ENCODE measurements at places on chromosomes 5 and 9.

- DNase-seq, result no peak
Observed at GRCh38 chr5:80790698-80791097, 135.9 kb upstream of the DHFR start.

- DNase-seq, result no peak
Observed at GRCh38 chr5:96176022-96176421, 214.4 kb upstream of the ELL2 start.

DNA sequence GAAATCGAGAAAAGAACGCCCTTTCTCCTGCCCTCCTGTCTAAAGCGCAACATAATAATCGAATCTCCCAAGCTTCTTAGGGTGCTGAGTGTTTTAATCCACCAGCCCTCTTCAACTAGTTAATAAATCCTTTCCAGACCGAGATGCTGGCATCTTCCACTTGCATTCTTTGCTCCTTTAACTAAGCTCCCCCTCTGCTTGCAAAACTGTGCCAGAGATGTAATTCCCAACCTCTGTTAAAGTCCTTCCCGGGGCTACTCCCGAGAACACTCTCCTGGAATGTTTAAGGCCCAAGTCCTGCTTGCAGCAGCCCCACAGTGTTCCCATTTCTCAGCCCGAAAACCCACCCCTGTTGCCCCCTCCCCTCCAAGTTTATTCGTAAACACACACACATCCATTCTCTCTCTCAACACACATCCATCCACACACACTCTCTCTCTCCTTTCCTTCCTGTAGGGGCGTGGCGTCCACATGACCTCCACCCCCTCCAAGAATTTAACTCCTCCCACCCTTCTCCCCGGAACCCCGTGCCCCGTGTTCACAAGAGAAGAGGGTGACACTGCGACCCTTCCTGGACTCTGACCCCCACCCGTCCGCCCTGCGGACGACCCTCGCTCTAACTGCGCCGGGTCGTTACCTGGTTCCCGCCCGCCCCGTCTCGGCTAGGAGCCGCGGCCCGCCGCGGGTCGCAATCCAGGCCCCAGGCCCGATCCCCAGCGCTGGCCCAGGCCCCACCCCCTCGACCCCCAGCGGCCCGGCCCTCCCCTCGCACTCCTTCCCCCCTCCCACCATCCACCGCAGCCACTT lies 7.0 kb upstream of the MGAT1 start:
- peak; percentile 84 for DNase-seq

DNA sequence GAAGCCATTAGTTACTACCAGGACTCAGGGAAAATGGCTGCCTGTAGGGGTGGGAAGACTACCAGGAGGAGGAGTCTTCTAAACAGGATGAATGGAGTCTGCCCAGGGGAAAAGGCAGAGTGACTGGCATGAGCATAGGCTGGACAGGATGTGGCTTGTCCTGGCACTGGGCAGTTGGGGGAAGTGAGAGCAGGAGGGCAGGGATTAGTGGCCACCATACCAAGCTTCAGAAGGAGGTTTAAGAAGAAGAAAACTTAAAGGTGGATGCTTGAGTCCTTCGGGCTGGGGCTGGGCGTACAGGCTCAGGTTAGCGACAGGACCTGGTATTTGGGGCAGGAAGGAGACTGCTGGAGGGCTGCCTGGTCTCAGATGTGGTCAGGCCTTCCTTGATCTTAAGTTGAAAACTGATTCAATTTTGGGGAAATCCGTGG lies 5.0 kb upstream of the NSD1 start:
- DNase-seq, result no peak

- DNase-seq, result no peak
Observed at GRCh38 chr5:32304622-32305021, 8.1 kb downstream of the MTMR12 start.

DNA sequence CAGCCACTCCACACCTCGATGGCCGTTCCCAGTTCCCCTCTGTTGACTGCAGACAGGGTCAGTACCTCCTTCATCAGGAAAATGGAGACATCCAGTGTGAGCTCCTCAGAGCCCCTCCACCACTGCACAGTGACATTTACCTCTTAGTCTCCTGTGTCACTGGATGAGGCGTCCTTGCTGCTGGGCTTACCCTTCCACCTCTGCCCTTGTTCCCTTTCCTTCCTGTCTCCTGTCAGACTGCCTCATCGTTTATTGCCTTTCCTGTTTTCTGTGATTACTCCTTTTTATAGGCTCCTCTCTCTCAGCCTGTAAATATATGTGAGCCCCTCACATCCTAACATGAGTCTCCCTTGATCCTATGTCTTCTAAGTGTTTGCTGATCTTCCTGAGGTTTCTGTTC lies 23.2 kb upstream of the SPTAN1 start:
- DNase-seq, result no peak

DNA sequence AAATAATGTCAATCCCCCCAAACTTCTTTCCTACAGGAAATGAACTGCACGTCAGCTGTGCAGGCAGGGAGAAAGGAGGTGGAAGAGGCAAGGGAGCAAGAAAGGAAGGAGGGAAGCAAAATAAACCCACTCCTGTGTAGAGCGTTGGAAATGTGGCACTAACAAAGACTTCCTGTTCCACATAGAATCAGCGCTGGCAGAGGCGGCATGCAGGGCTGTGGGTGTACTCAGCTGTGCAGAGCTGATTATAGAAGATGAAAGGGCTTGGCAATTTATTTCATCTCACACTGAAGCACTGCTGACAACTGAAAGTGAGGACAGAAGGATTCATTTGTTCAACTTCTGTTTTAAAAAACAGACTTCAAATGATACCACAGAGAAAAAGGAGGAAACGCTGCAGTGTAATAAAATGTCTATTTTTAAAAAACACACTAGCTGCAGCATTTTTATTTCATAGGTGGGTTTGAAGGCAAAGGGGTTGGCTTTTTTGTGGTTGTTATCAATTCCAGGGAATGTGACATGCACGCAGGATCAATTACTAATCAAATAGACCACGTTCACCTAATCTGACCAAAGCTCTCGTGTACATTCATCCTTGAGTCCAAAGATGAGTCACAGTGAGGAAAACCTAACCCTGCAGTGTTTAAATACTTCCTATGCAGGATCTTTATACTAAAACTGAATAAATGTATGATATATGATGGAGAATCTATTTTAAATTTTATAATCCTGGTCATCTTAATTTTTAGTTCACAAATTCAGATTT lies 583.5 kb downstream of the ZNF608 start:
- peak; percentile 34 for DNase-seq

DNA sequence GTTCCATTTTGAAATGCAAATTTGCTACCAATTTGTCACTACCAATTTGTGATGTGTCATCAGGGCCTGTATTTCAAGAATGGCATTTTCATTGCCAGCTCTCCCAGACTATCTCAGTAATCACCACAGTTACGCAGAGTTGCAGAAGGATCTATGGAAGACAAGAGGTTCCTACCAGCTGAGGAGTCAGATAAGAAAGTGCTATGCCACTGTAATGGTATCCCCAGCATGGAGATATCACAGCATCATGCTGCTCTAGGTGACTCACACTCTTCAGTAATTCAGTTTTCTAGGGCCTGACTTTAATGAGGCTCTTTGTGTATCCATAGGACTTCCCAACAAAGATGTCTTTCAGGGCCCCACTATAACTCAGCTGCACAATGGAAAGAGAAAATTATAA lies 490.3 kb downstream of the ARHGEF28 start:
- DNase-seq, result no peak

DNA sequence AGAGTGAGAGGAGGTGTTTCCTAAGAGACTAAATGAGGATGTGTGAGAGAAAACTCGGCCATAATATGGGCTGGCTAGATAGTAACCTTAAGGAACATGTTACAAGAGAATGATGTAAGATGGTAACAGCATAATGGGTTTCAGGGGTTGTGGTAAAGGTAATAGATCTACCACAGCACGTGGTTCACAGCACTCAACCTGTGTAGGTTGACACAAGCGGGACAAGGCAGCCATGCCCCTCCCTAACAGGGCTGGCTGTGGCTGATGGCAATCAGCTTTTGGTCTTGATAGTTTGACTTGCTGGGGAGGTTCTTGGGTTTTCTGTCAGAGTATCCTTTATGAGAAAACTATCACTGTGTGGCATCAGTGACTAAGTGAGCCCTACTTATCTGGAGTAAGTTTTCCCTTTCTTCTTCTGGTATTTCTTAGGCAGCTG lies 138.6 kb downstream of the TRIO start:
- no peak for DNase-seq

- DNase-seq, result no peak
Observed at GRCh38 chr9:3863686-3864085, 337.9 kb upstream of the RFX3 start.

DNA sequence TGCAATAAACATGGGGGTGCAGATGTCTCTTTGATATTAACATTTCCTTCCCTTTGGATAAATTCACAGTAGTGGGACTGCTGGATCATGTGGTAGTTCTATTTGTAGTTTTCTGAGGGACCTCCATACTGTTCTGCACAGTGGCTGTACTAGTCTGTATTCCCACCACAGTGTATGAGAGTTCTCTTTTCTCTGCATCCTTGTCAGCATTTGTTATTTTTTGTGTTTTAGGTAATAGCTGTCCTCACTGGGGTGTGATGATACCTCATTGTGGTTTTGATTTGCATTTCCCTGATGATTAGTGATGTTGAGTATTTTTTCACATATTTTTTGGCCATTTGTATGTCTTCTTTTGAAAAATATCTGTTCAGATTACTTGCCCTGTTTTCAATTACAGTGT lies 562.5 kb downstream of the CSNK1G3 start:
- DNase-seq, result no peak

DNA sequence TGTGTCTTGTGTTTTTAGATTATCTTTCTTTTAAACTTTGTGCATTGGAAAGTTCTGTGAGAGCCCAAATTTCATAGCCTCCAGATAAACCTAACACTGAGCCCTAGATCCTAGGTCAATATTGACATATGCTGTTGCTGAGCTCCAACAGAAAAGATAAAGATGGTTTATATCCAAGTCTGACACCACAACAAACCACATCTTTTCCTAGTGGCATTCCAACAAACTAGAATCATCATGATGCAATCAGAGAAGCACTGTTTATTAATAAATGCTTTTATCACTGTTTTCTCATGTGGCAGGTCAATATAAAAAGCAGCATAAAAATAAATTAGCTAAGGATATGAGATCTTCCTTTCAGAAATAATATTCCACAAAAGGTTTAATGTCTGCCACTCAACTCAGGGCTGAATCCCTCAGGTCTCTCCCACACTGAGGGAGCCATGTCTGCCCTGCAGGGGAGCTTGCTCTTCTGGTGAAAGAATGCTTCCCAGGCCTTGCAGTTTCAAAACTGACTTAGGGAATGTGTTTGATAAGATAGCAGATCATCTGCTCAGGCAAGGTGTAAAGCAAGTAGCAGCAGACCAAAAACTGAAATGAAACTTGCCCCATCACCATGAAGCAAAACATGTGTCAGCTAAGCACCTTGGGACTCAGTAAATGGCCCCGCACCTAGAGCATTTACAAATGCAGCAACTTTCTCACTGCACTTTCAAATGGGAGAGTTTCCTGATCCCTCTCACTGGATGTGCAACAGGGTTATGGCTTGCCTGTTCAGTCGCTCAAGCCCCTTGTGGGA lies 493.0 kb downstream of the AGTPBP1 start:
- no peak for DNase-seq

- no peak for DNase-seq
Observed at GRCh38 chr9:109918339-109919163, 138.6 kb downstream of the PALM2AKAP2 start.

- DNase-seq, result peak; percentile 43
Observed at GRCh38 chr9:9942764-9943424, 669.9 kb downstream of the PTPRD start.

GRCh38 chr9:33014665-33015014 lies 10.4 kb upstream of the DNAJA1 start:
- no peak for DNase-seq

- no peak for DNase-seq
Observed at GRCh38 chr9:16986556-16986955, 116.1 kb upstream of the BNC2 start.

- no peak for DNase-seq
Observed at GRCh38 chr5:56110646-56111403, 116.1 kb upstream of the IL6ST start.

DNA sequence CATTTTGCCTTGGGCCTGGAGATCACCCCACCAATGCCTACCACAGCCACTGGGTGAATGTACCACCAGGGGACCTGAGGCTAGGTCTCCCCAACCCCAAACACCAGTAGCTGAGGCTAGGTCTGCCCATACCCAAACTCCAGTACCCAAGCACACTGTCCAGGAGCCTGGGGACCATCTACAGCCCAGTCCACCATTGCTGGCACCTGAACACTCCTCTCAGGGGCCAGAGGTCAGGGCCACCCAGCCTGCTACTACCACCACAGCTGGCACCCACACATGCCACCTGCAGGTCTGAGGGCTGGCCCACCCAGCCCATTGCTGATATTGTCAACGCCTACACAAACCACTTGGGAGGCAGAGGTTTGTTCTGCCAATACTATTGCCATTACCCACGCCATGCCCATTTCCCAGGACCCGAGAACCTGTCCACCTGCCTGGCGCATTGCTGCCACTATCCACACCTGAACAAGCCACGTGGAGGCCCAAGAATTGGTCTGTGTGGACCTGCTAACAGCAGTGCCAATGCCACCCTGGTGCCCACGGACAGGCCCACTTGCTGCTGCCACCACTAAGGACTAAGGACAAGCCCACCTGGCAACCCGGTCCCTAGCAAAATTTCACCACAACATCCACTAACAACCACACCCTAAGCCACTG lies 59.2 kb downstream of the ZDHHC21 start:
- DNase-seq, result no peak

DNA sequence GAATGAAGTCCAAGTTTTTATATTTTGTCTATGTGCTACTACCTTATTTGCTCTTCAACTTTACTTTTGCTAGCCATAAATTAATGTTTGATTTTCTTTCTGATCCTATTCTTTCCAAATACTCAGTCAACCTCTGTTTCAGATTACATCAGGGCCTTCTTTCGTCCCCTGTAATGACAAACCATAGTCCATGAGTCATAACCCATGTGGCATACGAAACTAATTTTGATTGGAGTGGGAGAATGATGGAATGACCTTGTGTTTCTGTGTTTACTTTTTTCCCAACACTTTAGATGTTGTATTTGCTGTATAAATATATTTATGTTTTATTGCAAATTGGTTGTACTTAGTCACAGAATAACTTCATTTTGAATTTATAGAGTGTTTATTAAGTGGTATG lies 1043.1 kb downstream of the DTWD2 start:
- no peak for DNase-seq

- DNase-seq, result no peak
Observed at GRCh38 chr5:173501271-173501670, 115.2 kb downstream of the BOD1 start.

DNA sequence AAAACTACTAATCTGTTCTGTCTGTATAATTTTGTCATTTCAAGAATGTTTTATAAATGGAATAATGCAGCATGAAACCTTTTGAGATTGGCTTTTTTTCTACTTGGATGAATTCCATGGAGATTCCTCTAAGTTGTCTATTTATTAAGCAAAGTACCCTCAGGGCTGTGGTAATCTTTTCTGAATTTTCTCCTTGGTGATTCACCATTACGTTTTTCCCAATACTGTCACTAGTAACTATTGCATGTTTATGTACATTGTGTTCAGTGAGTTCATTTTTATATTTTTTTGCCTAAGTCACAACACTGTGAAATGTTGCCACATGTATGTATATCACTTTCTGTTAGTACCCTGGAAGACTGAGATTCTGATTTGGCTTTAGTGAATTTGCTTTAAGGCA lies 177.0 kb upstream of the GRIN3A start:
- no peak for DNase-seq
